Activated CD4-positive, alpha-beta memory T cell treated with anti-CD3 and anti-CD28 coated beads, Interleukin-2, amount 10 ng/mL, durations not matched to agents 7 days and 5 days (primary cell): ENCODE measurements at places on chromosomes 7 and 10.

GRCh38 chr7:84746353-84746752 is 440.5 kb downstream of the SEMA3D start:
- no peak for DNase-seq

DNA sequence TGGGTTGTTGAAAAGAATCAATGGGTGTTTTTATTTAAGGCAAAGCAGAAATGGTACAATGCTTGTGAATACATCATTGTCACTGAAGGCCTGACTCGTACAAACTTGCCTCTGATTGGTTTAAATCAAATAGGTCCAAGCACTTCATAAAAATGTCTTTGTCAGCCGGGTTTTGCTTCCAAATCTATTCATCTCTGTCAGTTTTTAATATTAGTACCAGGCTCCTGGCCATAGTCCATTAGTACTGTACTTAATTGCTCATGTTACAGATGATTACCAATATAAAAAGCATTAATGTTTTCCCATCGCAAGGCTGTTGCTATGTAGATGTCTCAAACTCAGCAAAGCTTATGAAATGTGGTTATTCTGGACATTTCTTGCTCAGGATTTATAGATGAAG is 171.9 kb downstream of the ARID5B start:
- DNase-seq: no peak

DNA sequence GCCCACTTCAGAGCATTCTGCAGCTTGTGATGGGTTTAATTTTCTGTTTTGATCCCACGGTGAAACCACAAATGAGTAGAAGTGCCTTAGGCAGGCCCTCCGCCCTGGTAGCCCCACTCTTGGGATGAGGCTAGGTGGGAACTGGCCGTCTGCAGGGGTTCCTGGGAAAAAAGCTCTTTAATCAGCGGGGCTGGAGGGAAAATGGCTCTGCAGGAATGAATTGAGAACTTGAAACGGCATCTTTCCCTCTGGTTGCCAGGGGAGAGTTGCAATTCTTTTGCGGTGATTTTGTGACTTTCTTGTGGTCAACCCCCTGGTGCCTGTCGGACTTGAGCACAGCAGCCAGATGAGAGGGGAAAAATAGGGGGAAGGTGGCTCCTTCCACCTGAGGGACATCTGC is 32.7 kb downstream of the COL26A1 start:
- no peak for DNase-seq

- DNase-seq: no peak
Measured at GRCh38 chr7:157700231-157701005, 363.6 kb downstream of the DNAJB6 start.
